T-cell (primary cell): ENCODE measurements at places on chromosomes 5 and 9. TPM values are rescaled to one million over a fixed set of nuclear protein-coding genes. Genes with fewer than 3 reads are reported as not detected.

- no peak for DNase-seq
Observed at GRCh38 chr9:83220730-83221129, 157.8 kb upstream of the RASEF start.

Gene PCDHGB4
- 0.09 TPM for total RNA-seq

- no peak for DNase-seq
Observed at GRCh38 chr5:89758146-89758545, 651.4 kb downstream of the CETN3 start.

DNA sequence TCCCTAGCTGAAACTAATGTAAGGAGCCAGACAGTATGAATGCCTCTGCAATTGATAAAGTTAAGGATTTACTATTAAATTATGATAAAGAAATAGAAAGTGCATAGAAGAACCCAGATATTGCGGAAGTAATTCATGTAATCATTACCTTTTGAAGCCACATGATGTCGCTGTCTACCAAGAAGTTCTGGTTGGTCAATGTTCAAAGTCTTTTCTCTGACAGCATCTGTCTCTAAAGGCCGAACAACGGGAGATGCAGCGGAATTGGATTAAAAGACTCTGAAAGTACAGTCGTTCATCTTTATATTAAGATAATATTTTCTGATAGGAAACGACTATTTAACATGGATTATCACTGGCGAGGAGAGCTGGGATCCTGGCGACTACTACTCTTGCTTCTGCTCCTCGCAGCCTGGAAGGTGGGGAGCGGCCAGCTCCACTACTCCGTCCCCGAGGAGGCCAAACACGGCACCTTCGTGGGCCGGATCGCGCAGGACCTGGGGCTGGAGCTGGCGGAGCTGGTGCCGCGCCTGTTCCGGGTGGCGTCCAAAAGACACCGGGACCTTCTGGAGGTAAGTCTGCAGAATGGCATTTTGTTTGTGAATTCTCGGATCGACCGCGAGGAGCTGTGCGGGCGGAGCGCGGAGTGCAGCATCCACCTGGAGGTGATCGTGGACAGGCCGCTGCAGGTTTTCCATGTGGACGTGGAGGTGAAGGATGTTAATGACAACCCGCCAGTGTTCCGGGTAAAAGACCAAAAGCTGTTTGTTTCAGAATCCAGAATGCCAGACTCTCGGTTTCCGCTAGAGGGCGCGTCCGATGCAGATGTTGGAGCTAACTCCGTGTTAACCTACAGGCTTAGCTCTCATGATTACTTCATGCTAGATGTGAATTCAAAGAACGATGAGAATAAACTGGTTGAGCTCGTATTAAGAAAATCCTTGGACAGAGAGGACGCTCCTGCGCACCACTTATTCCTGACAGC lies at the start of gene PCDHA8:
Gene PCDHA8, plus strand, starts transcription at position 210 of the 985 bp plus-strand sequence. Its CDS starts 135 bp downstream, at position 345.
- no peak for DNase-seq

DNA sequence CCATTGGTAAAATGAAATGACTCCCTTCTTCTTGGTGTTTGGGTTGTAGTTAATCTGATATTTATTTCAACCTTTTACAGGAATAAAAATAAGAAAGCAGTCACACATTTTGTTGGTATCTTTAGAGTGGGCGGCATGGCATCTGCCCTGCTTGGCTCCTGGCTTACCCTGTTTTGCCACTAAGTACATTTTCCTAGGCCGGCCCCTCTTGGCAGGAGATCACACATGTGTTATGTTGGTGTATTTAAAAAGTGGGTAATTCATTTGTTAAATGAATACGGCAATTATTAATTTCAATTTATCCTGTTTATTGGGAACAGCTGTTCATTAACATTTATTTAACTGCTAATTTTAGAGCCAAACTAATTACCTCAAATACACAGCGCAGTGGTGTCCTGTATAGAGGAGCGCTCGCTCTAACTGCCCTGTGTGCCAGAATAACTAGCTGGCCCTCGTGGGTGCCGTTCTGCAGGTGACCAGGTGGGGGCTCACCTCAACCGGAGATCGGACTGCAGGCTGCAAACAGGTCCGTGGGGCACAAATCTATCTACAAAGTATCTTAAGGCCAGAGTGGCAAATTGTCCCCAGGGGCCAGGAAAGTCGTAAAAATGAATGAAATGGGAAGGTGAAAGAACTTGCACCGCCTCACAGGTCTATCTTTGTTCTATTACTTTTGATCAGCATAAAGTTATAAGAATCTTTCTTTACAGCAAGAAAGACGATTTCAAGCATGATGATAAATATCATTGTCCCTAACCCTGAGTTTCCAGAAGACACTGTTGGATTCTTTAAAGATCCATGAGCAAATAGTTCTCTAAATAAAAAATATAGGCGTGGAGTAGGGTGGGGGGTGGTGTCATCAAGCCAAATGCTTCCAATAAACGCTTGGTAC lies 26.2 kb upstream of the GPR151 start:
- peak; percentile 43 for DNase-seq
